ENCODE measurements at places on chromosomes 16 and 17.

- no peak for DNase-seq
Observed at GRCh38 chr16:3020247-3020603, at the start of gene TNFRSF12A. TNFRSF12A (plus strand) TSS chr16:3020368; CDS start chr16:3020398, 30 bp downstream.

GRCh38 chr17:66365903-66366302 lies 63.5 kb downstream of the PRKCA start:
- no peak for DNase-seq

- no peak for DNase-seq
Observed at GRCh38 chr16:695355-696089, 5.3 kb upstream of the WDR24 start.

GRCh38 chr17:54007855-54008254 lies 185.1 kb downstream of the KIF2B start:
- no peak for DNase-seq

DNA sequence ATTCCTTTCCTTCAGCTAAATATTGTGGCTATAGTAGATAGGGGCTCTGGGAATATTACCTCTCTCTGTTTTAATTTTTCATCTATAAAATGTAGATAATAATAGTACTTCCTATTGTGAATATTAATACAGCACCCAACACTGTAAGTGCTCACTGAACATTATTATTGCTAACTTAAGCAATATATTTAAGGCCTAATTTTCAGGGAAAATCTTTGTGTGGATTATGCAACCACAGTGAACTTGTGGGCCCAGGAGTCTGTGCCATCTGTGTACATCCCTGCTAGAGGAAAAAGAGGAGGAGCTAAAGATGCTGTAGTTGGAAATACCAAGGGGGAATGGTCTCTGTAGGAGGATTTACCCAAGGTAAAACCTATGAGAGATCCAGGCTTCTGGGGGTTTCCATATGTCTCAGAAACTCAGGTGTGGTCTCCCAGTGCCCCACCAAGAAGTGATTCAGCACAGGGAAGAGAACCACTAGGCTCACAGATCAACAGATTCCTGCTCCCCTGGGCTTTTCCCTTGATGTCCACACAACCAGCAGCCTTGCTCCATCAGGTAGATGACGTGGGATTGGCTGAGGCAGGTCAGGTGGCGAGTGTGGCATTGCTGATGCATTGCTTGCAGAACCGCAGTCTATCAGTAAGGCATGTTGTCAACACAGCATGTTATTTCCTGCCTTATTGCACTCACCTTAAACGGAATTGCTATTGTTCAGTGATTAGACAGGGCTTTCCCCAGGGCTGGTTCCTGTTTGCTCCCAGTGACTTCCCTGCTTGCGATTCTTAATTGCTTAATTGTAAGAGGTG lies 1.6 kb upstream of the N4BP1 start:
- DNase-seq = no peak
